HT1080 (cell line): ENCODE measurements at places on chromosomes 3 and 15.

GRCh38 chr3:65619888-65620287 is 418.8 kb downstream of the MAGI1 start:
- no peak for DNase-seq

GRCh38 chr3:48137425-48137999 is 50.7 kb downstream of the CDC25A start:
- no peak for DNase-seq

- no peak for DNase-seq
Observed at GRCh38 chr3:23372285-23372684, 169.2 kb downstream of the UBE2E2 start.

- DNase-seq: no peak
Observed at GRCh38 chr15:66169023-66169422, 84.5 kb downstream of the MEGF11 start.

DNA sequence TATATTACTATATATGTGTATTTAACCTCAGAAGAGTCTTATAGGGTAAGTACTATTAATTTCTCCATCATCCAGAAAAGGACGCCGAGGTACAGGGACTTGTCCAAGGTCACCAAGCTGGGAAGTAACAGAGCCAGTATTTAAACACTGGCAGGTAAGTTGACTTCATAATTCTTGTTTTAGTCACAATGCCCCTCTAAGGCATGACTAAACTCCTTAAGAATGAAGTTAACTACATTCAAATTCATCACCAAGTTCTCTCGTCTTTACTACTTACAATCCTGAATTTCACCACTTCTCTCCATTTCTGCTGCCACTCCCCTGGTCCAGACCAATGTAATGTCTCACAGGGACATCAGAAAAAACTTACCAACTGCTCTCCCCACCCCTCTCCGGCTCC is 312.1 kb downstream of the GRM7 start:
- DNase-seq: no peak

DNA sequence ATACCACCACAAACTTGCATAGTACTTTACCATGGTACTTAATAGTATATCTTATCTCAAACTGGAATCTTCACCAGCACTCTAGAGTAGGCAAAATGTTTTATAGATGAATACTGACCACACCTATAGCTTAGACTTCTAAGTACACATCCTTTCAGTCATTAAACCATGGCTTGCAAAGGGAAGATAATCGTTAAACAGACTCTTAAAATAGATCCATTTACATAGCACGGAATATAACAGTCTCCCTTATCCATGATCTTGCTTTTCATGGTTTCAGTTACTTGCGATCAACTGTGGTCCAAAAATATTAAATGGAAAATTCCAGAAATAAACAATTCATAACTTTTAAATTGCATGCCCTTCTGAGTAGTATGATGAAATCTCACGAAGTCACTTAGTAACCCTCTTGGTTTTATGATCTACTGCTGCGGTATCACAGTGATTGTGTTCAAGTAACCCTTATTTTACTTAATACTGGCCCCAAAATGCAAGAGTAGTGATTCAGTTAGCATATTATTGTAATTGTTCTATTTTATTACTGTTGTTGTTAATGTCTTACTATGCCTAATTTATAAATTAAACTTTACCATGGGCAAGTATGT is 111.4 kb downstream of the HERC1 start:
- DNase-seq: no peak

- peak; percentile 53 for DNase-seq
Observed at GRCh38 chr3:58059349-58060321, 51.4 kb downstream of the FLNB start.

DNA sequence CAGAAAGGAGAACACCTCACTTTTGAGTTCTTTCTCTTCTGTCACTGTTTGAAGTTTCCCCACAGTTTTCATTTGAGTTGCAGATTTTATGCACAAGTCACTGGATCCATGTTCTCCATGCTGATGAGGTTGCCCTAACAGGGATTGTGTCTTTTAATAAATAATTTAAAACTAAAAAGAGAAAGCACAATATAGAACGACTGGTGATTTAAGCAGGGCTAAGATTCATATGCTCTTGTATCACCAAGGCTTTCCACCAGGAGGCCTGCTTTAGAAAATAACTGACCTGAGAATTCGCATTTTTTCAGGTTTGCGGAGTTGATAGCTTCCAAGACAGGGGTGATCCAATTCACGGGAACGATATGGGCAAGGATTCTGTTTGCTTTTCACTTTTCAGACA is 252.0 kb upstream of the VEPH1 start:
- DNase-seq: no peak

DNA sequence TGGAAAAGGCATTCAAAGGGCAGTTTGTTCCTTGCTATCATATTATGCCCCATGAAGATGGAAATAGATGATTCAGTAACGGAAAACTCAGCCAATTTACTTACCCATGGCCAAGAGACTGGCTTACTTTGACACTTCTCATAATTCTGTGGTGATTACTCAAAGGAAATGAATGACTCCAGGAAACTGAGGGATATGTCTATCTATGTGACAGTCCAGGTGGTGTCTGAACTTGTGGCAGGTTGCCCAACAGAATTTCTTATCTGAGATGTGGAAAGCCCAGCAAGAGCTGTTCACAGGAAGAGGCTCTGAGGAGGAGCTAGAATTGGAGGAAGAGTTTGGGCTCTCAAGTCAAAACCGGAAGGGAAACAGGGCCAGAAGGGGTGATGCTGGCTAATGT is 91.2 kb downstream of the KCNAB1 start:
- DNase-seq: peak; percentile 98

GRCh38 chr3:69320871-69321271 is 65.0 kb downstream of the FRMD4B start:
- DNase-seq: no peak

GRCh38 chr15:37801529-37801928 is 132.9 kb upstream of the TMCO5A start:
- no peak for DNase-seq

- DNase-seq: no peak
Observed at GRCh38 chr3:196406811-196407470, 25.3 kb downstream of the UBXN7 start.
